ENCODE measurements at places on chromosomes 12 and 14.

DNA sequence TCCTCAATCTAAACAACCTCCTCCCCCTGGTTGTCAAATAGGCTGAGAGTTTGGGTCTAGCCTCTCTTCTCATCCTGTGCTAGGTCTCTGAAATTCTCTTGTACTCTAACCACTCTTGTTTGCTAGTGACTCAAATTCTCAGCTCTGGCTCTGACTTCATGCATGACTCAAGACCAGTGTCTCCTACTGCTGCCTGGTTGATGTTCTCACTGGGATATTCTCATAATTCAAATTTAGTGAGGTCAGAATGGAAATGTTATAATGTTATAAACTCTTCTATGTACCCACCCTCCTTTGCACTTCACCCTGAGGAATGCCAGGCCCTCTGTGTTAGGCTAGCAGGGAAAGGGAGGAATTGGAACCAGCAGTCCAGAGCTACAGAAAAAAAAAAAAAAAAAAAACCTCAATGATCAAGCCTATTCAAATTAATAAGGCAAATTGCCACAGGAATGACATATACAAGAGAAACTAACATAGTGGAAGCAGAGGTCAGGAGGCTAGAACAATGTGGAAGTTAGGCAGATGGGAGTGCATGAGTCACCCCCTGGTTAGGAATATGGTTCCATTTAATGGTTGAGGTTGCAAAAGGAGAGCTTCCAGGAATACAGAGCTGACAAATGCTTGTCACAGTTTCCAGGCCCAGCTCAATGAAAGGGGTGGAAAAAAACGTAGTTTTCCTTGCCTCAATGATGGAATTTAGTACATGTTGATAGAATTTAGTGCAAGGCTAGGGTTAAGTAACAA is 459.5 kb downstream of the RMST start:
- no peak for DNase-seq

DNA sequence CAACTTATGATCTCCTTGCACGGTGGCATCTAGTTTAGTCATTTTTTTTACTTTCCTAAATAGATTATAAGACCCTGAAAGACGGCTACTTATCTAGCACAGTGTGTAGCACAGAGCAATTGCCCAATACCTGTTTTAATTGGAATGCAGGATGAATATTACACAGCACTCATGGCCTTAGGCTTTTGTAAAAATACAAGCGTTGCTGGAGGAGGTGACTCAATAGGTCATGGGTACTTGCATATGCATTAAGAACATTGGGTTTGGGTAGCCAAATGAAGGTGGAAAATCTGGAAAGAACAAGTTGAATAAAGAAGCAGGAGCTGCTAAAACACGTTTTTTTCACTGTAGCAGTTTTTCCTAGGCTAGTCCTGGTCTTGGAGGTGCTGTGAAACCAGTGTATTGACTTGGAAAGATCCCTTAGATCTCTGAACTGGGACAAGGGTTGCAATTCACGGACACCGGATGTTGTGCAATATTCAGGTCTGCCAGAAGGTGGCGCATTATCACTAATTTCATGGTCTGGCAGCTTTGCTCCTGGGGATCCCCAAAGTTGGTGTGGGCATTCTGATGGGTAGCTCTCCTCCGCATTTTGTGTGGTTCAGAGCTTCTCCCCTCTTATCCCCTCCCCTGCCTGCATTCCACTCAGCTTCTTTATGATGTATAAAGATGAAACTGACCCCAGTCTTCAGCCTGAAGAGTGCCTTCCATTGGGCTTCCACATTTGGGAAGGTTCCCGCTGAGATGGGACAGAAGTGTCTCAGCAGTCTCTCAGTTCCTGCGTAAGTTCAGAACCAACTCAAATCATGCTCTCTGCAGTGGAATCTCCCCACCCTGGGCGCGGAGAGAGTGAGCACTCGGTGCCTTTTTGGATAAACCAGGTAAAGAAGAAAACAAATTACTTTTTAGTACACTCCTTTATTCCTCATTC is 278.3 kb downstream of the NRXN3 start:
- DNase-seq: no peak

GRCh38 chr12:107317751-107318555 is 224.6 kb upstream of the CRY1 start:
- peak; percentile 12 for DNase-seq

GRCh38 chr12:34398706-34399630 is 376.7 kb downstream of the ALG10 start:
- no peak for DNase-seq

DNA sequence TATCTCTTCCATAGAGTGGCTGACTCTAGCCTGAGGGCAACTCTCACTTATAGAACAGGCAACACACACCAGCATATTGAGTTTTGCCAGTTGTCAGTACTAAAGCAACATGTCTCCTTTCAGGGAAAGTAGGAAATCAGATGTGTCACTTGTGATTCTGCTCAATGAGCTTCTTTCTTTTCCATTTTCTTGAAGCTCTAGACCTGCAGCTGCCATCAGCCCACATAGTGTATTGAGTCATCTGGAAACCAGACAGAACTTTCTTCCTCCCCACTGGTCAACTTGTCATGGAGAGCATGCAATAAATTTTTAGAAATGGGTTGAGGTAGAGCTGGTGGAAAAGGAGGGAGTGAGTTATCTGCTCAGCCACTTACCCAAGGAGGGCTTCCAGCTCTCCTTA is 209.0 kb upstream of the PLEKHG7 start:
- DNase-seq: no peak

- no peak for DNase-seq
Measured at GRCh38 chr12:101927999-101928398, 50.6 kb downstream of the DRAM1 start.
